ENCODE measurements at places on chromosomes 4 and X.
A peak's percentile ranks its signal among the peaks of the same experiment; 100 is the strongest.

- no peak for DNase-seq
Measured at GRCh38 chr4:187576751-187577150, 418.8 kb upstream of the ZFP42 start.

GRCh38 chr4:40305328-40306170, 29.6 kb upstream of the CHRNA9 start:
- DNase-seq, result no peak

DNA sequence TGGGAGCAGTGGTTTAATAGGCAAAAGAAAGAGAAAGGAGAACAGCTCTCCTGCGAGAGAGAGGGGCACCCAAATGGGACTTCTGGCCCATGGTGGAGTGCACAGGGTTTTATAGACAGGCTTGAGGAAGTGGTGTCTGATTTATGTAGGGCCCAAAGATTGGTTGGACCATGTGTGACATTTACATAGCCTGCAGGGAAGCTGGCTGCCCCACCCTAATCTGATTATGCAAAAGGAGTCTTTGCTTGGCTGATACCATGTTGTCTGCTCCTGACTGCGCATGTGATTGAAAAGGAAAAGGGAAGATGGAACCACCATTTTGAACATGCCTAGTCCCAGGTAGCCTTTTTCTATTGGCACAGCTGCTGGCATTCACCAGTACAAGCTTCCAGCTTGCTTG, 100.0 kb upstream of the DIPK2B start:
- no peak for DNase-seq

DNA sequence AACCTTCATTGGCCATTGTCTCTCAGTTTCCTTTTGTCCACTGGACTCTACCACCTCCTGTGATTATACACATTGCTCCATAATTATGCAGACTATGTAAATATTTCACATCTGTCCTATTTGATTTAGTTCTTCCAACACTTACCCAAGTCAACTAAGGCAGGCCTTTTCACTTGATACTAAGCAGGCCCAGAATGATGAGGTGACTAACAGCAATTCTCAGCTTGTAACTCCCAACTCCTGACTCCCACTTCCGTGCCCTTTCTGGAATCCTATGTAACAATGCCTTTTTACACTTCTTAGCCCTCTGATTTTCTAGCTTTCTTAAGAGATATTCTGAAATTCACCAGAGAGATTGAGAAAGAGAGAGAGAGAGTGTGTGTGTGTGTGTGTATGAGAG, 6.6 kb downstream of the PAK3 start:
- no peak for DNase-seq

GRCh38 chrX:131262738-131263679, 26.1 kb downstream of the IGSF1 start:
- DNase-seq, result peak; percentile 22

- no peak for DNase-seq
Measured at GRCh38 chrX:2888309-2888708, 40.8 kb downstream of the ARSD start.

- DNase-seq, result no peak
Measured at GRCh38 chr4:24561438-24562139, 22.8 kb downstream of the DHX15 start.

- DNase-seq, result peak; percentile 88
Measured at GRCh38 chr4:122922877-122923511, 597 bp upstream of the NUDT6 start.

DNA sequence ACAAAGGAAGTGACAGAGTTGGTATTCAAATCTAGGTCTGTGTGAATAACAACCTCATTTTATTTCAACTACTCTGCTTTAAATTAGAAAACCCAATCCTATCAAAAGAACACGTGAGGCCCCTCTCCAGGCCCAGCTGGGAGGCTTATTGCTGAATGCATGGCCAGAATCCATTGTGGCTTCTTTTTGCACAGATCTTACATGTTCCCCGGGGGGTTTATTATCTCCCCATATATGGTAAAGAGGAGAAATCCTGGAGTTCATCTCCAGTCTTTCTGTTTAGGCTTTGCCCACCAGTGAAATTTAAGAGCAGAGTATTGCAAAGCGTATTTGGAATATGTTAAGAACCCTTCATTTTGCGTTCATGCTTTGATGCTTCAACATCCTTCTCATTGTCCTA, 655.6 kb downstream of the IL1RAPL1 start:
- no peak for DNase-seq

GRCh38 chr4:15848191-15848842, 70.2 kb downstream of the CD38 start:
- peak; percentile 36 for DNase-seq

- DNase-seq, result no peak
Measured at GRCh38 chrX:71955530-71956120, 45.0 kb downstream of the NHSL2 start.

DNA sequence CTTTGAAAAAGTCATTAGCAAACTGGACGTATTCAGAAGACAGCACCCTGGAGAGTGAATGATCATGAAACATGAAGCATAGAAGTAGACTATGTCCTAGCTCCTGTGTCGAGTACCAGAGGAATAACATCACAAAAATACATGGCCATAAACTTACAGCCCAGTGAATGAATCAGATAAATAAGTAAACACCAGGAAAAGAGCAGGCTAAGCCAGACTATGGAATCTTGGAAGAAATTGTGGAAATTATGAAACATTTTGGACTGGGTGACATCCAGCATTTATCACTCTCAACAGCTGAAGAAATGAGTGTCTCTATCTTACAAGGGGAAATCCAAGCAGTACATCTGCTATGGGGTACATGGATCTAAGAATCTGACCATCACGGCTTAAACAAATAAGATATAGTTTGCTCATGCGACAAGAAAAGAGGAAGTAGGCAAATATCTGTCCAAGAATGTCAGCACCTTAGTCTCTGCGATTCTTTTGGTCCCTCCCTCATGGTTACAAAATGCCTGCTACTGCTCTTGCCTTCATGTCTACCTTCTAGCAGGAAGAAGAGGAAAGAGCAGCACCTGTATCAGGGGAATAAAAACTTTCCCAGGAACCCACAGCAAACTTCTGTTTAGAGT, 481.5 kb downstream of the BCOR start:
- no peak for DNase-seq

DNA sequence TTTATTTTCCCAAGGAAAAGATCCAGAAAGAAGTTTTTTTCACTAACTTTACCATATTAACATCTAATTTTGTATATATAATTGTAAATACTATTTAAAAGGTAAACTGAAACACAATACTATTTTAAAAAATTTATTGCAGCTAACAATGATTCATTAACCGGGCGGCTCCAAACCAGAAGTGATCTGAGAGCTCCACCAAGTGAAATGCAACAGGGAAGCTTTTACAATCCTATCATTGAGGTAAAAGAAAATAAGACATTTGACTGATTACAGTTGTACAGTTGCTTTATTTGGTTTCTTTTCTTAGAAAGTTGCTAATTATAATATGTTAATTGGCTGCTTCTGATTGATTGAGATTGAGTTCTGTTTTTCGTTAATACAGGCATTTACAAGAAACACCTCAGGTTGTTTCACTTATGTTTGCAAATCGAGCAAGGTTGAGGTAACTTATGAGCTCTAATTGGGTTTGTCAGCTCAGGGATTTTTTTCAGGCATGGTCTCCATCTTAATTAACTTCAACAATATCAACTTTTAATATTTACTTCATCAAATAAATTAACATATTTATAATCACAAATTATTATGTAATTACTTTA, 220.2 kb upstream of the UGT8 start:
- DNase-seq, result no peak

GRCh38 chr4:153241295-153241694, 37.1 kb downstream of the TRIM2 start:
- DNase-seq, result no peak

- peak; percentile 44 for DNase-seq
Measured at GRCh38 chrX:49838374-49838773, 9.3 kb downstream of the PAGE4 start.

- no peak for DNase-seq
Measured at GRCh38 chr4:94409962-94410361, 41.8 kb upstream of the PDLIM5 start.

DNA sequence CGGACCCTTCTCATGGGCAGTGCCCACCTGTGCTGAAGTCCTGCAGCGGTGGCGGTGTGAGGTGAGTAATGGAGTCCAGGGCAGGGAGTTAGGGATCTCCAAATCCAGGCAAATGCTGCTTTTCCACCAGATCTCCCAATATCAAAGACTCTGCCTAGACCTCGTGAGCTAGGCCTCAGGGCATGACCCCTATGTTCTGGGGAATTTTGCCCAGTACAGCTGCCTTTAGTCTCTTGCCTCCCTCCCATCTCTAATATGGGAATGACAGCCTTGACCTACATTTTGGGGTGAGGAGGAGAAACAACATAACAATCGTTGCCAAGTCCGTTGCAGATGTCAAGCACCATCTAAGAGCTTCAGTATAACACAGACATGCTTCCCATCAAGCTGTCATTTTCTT, 7.3 kb downstream of the PAK3 start:
- DNase-seq, result no peak

DNA sequence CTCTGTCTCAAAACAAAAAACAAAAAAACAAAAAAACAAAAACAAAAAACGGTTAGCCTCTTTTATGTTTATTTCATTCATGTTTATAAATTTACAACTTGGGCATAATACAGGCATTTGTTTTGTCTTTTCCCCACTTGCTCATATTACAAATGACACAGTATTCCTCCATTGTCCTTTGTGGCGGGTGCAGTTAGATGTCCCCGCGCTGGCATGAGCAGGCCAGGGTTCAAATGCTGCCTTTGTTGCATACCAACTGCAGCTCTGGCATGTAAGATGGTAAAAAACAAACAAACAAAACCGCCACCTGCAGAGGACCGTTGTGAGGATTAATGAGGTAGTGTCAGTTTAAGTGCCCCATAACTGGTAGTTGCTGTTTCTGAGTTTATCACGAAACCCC, 16.1 kb upstream of the HPF1 start:
- DNase-seq, result no peak

GRCh38 chrX:51694254-51694653, 11.6 kb upstream of the CENPVL2 start:
- DNase-seq, result no peak

DNA sequence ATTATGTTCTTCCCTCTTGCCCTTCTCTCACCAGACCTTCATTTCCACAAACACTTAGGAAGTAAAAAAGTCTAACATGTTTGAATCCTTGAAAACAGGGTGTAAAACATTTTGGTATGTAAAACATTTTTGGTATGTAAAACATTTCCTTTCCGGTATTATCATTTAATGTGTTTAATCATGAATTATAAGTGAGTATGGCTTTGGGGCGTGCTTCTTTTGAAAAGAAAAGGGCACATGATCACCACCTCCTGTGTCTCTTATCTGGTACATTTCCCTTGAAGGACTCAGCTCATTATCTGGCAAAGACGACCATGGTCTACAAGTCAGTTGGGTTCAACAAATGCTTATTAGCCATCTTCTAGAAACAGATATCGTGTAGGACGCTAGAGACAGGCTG, 283.6 kb downstream of the FRMPD4 start:
- no peak for DNase-seq

DNA sequence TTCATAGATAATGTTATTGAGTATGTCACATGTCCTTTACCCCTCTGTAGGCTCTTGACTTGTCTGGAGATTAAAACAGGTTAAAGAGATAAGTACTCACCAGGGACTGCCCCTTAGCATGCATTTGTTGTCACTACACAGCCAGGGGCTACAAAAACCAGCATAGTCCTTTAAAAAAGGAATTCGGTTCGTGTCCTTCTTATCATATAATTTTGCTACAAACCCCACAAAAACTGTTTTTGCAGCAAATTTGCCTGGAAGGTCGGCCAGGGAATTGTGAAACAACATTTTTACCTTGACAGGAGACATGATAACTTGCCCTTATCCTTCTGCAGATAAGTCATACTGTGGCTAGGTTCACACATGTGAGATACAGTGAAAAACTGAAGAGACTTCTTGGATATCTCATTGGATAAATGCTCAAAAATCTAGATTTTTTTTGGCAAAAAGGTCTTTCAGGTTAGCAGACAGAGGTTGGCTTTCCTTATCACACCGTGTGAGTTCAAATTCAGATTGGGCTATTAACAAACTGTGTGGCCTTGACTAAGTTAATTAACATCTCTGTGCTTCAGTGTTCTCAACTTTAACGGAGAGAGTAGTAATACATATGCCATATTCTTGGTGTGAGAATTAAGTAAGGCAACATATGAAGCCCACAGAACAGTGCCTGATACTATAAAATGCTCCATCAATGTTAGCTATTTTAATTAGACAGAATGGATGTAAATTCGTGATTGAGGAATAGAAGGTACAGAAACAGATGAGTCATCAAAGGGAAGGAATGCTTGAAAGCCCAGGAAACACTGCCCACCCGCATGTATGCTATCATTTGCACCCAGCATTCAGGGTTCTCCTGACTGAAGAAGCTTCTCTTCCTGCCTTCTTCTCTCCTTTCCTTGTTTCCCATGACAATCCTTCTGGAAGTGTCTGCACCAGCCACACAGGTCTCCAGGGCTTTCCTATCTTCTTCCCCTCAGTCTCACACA, 30.0 kb downstream of the FAM9C start:
- no peak for DNase-seq

- peak; percentile 13 for DNase-seq
Measured at GRCh38 chrX:115362334-115363095, 73.0 kb downstream of the LUZP4 start.

DNA sequence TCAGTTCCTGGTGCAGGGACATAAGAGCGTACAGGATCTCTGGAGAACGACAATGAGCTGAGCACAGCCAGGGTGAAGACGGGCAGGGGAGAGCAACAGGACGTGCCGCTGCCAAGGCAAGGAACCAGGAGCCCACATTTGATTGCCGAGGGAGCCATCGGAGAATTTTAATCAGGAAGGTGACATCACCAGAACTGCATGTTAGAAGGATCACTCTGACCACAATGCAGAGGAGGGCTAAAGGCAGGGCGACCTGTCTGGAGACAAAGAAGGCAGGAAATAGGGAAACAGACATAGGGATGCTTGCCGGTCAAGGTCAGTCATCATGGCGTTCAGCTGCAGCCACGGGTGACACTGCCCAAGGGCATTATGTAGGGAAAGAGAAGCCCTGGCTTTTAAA, 81.4 kb downstream of the RBM47 start:
- DNase-seq, result peak; percentile 60

- no peak for DNase-seq
Measured at GRCh38 chr4:186728631-186729271, 5.1 kb upstream of the FAT1 start.

DNA sequence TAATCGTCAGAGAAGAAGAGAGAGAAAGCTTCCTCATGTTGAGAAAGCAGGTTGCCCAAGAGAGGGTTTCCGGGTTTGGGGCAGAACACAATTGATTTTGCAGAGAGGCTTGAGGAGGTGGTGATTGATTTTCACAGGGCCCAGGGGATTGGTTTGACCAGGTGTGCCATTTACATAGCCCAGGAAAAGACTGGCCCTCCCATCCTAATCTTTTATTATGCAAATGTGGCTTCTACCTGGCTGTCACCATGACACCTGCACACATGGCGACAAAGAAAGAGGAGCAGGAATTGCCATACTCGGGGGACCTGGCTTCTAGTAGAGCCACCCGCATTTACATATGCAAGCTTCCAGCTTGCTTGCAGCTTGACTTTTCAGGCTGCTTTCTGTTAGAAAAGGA, 405.3 kb downstream of the PPP4R3C start:
- DNase-seq, result no peak

GRCh38 chrX:137363559-137363958, 202.4 kb upstream of the ZIC3 start:
- no peak for DNase-seq

All from urothelium cell line (cell line).